ENCODE measurements at places on chromosomes 7 and 10.

- no peak for DNase-seq
Measured at GRCh38 chr7:46444256-46444655, 523.2 kb upstream of the IGFBP3 start.

- no peak for DNase-seq
Measured at GRCh38 chr10:20817646-20818045, 79.5 kb downstream of the NEBL start.

DNA sequence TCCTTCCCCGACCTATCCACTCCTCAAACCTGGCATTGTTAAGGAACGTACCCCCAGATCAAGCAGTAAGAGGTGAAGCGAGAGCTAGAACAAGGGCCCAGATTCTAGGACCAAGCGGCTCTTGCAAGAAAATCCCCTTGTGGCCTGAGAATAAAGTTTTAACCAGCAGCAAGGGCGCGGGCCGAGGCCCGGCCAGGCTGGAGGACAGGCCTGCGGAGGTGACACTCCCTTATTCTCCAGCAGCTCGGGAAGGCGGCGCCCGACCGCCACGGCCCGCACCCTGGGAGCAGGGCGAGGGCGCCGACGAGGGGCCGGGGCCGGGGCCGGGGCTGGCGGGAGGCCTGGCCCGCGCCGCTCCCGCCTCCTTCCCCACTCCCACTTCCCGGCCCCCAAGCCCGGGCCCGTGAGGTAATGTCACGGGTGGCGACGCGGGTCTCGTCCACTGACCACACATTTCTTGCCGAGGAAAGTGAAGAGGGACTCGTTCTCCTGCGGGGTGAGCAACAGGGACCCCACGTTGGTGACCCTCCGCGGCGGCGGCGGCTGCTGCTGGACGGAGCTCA is 551 bp downstream of the WASL start:
- DNase-seq, result peak; percentile 15

DNA sequence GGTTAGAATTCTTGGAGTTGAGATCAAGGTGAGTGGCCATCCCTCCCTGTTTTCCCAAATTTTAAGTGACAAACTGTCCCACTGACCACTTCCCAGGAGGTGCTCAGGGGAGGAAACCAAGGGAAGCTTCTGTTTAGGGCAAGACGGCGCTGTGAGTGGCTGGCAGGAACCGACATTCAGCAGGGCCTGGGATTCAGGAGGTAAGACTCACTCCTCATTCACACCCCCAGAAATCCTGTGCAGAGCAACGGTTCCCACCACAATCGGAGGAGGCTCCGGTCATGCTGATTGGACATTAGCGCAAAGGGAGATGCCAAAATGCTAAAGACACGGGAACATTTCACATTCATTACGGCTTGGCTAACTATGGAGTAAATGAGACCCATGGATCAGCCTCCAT is 200.9 kb downstream of the GRID1 start:
- DNase-seq, result no peak

DNA sequence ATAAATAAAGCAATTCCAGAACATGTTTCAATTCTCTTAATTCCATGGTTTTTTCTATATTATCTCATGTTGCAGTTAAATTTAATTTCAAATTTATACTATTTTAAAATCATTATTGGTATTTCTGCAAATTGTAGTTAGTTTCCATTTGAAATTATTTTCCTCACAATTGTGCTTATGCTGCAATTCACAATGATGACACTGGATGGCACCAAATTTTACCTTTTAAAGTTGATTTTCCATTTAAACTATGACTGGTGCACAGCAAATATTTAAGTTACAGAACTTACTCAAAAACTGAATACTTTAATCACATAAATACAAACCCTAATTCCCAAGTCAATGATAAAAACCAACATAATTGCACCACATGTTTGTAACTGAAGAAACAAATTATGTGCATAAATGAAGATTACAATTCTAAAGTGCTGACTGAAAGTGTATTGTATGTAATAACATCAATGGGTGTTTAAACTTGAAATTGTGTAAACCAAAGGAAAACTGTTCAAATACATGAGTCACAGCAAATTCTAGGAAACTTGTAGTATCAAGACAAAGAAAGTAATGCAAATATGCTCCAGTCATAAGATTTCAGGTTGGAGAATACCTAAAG is 75.3 kb upstream of the AASS start:
- DNase-seq, result no peak

- DNase-seq, result no peak
Measured at GRCh38 chr7:46545790-46546189, 624.7 kb upstream of the IGFBP3 start.

DNA sequence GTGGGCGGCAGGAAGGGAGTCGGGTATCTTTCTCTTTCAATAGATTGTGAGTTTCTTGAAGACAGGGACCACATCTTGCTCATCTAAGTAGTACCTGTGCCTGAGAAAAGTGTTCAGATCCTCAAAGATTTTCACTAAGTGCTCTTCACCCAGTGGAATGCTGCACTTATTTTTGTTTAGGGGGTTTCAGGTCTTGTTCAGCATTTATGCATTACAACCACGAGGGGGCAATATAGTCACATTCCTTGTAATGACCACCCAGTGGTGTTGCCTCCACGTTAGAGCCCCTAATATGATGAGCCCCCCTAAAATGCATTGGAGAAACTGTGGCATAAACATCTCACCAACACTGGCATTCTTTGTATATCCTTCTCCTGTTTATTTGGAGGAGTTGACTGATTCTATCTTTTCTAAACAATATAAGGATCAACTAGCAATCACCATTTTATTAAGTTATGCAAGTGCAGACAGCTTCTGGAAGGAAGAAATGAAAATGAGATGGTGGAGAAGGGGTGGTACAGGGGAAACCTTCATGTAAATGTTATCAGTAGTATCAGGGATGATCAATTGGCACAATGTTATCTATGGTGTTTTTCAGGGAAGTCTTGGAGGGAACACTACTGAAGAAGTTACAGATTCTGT is 3.1 kb upstream of the PAPSS2 start:
- no peak for DNase-seq

- no peak for DNase-seq
Measured at GRCh38 chr7:69088185-69088584, 510.1 kb upstream of the AUTS2 start.

DNA sequence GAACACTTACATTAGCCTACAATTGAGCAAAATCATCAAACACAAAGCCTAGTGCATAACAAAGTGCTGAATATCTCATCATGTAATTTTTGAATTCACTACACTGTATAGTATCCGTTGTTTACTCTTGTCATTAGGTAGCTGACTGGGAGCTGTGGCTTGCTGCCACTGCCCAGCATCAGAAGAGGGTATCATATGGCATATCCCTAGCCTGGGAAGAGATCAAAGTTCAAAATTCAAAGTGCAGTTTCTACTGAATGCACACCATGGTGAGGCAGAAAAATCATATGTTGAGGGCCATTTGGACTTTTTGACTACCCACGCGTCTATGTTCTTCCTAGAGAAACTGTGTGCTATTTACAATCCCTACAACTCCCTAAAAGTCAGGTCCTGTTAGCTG is 7.5 kb upstream of the ZC3HAV1 start:
- no peak for DNase-seq

DNA sequence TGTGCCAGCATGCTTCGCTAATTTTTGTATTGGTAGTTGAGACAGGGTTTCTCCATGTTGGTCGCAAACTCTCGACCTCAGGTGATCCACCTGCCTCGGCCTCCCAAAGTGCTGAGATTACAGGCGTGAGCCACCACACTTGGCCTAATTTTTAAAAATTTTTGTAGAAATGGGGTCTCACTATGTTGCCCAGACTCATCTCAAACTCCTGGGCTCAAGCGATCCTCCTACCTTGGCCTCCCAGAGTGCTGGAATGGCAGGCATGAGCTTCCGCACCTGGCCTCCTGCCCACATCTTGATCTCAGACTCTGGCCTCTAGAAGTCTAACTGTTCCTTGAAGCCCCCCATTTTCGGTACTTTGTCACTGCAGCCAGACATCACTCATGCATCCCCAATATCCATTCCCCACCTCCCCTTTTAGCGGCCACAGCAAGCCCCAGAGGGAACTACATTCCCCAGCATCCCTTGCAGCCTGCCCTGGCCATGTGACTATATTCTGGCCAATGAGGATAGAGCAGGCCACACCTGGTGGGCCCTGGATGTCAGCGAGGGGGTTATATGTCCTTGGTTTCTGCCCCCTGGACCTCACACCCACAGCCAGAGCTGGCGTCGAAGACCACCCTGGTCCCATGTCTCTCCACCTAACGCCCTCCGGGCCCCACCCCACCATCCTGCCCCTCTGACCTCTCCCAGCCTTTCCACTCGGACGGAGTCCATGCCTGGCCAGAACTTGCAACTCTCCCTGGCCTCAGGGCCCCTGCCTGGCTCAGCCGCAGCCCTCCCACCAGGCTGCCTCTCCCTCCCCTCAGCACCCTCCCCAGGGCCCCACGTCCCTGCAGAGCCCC is 33.8 kb downstream of the MICALL2 start:
- DNase-seq, result no peak

DNA sequence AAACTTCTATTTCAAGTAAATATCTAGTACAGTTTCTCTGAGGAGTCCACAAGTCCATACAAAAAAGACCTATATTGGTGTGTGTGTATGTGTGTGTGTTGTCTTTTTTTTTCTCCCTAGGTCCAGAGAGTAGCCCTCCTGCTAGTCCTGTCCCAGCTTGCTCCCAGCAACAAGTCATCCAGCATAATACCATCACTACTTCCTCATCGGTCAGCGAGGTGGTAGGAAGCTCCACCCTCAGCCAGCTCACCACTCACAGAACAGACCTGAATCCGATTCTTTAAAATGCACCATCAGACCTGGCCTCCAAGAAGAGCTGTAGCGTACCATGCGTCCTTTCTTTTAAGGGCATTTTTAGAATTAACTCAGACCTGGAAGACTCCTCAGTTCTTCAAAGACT is 139.1 kb downstream of the TRIL start:
- no peak for DNase-seq

DNA sequence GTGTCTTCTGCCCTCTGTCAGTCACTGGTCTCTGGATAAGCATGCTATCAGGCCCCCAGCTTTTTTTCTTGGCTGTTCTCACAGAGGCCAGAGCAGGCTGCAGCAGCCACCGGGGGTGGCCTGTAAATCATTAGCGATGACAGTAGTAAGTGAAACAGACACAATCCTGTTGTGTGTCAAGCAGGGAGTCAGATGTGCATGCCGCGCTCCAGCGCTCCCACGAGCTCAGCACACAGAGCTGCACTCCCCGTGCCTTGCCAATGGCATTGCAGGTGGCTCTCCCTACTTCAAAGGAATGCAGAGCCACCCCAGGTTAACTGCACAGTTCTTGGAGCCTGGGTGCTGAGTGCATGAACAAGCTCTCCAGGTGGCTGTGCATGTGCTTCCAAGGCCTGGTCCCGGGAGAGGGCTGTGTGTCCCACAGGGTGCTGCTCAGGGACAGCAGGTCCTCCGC is 226.1 kb downstream of the GLRX3 start:
- DNase-seq, result no peak

DNA sequence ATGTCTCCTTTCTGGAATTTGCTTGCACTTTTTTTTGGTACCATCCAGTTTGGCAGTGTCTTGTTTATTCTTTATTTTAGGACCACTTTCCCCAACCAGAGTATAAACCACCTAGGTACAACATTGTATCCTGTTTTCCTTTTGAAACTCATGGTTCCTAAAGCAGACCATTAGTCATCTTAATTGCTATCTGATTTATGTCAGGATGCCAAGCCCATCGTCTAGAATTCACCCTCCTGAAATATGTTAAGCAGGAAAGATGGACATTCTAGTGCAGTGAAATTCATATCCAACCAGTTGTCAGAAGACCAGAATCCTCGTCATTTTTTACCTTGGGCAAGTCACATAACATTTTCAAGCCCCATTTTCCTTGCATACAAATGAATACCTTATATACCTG is 223.6 kb upstream of the KMT2E start:
- DNase-seq, result no peak

- no peak for DNase-seq
Measured at GRCh38 chr10:128017822-128018221, 108.4 kb downstream of the MKI67 start.

DNA sequence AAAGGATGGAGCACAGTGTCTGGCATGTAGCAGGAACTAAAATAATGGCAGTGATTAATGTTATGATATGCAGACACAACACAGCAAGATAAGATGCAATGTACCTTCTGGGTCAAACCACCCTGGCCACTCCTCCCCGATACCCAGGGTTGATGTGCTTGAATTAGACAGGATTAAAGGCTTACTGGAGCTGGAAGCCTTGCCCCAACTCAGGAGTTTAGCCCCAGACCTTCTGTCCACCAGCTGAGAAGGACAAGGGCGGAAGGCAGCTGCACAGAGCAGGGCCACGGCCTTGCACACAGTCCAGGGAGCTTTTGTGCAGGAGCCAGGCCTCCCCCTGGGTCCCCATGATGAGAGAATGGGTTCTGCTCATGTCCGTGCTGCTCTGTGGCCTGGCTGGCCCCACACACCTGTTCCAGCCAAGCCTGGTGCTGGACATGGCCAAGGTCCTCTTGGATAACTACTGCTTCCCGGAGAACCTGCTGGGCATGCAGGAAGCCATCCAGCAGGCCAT is at the start of gene RBP3:
RBP3 (plus strand) TSS at position 226 of the 514 bp plus-strand sequence; CDS start at position 348, 122 bp downstream.
- no peak for DNase-seq

- DNase-seq, result no peak
Measured at GRCh38 chr10:131072651-131073468, 238.7 kb downstream of the TCERG1L start.

- no peak for DNase-seq
Measured at GRCh38 chr10:119680050-119680449, 28.9 kb downstream of the BAG3 start.

GRCh38 chr7:37495574-37496184 is 47.0 kb upstream of the ELMO1 start:
- no peak for DNase-seq

DNA sequence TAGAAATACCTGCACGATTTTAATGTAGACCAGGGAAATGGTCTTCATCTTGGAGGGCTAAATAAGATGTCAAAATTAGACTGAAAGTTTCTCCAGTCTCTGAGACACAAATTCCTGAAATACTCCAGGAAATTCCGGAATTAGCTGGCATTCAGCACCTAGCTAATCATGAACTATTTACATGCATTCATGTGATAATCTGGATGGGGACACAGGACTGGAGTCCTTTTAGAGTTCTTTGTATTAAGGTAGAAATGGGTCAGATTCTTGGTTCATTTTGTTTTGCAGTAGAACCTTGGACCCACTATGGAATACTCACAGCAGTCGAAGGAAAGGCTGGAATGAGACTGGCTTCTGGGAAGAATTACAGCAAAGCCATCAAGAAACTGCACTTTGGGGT is 65.3 kb upstream of the MDFIC start:
- DNase-seq, result no peak

GRCh38 chr10:52020702-52021101 is 293.4 kb upstream of the DKK1 start:
- DNase-seq, result no peak

DNA sequence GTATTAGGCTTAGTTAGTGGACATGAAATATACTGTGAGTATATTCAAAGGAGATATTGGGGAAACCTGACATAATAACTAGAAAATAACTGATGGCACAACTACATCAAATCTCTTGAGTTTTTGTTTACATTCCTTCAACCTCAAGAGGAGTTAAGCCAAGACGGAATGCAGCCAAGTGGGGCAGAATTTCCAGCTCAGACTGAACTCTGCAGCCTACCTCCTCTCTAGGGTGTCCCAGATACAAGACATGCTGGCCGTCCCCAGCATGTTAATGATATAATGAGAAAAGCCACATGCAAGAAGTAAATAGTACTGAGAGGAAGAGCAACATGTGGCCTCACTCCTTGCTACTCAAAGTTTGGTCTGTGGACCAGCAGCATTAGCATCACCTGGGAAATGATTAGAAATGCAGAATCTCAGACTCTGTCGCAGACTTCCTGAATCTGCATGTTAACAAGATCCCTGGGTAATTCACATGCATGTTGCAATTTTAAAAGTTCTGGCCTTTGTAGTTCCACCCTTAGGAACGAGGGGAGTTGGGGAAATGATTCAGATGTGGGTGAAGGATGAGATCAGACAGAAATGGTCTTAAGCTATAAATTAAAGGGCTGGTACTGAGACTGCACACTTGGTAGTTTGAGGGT is 118.4 kb upstream of the CACUL1 start:
- no peak for DNase-seq

Data from T-helper 1 cell (primary cell).